CD8-positive, alpha-beta memory T cell (primary cell): ENCODE measurements at places on chromosomes 6 and 20. TPM values are rescaled to one million over a fixed set of nuclear protein-coding genes. Genes with fewer than 3 reads are reported as not detected.

BAK1 gene
- 50.1 TPM for total RNA-seq

DNA sequence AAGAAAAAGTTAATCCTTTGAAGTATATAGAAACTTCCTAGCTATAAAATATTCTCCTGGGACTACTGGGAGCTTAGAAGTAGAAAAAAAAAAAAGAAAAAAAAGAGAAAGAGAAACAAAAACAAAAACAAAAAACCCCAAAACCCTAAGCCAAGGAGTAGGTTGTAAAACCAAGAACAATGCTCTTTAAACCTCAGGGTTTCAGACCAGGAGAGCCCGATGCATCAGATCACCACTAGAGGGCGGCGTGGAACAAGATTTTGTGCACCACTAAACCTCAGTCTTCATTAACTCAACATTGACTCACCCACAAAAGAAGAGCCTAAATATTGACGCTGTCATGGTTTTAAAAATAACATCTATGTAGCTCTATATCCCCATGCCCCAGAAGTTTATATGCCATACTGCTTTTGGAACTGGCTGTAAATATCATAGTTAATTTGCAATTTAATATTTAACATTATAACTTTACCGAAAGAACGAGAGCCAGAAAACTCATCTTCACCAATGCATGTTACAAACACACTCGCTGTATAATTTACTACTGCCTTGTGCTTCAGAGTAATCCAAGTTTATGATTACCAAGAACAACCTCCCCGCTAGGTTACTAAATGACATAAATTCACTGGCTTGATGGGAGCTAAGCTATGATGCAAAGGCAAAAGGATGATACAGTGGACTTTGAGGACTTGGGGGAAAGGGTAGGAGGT is 19.2 kb downstream of the MCUR1 start:
- DNase-seq, result peak; percentile 86

DNA sequence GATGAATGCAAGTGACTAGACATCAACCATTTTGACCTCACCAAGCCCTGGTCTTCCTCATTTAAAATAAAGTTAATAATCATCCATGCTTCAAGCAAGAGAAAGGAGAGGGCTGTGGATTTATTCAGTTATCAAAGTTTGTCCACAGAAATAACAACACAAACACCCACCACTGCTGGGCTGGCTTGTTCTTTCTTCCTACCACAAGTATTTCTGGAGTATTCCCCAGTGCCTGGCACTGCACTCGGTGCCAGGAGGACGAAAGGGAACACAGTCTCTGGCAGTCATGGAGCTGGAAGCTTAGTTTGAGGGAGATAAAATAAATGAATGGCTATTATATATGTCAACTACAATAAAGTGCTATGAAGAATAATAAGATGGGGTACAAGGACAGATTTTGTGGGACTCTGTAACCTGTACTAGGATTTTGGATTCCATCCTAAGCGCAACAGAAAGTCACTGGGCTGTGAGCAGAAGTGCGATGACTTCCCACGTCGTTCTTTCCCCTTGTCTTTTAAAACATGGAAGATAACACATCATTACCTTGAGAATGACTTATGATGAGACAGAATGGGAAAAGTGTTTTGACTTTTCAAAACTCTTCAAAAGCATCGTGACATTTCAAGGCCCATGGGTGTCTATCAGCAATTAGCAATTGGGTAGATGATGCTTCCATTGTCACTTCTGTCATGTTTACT is 74.5 kb upstream of the TRAF3IP2 start:
- no peak for DNase-seq

DNA sequence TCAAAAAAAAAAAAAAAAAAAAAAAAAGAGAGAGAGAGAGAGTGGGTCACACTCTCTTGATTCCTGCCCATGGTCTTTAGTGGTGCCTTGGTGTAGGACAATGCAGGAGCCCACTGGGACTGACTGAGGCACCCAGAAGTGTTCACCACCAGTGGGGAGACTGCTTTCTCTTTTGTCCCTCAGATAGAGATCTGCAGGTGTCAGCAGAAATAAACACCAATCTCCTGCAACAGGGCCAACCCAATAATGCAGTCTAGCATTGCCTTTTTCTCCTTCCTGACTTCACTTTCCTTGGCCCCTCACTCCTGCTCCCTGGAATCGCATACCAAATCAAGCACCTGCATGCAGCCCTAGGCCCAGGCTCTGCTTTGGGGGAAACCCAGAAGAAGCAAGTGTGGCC is 39.0 kb upstream of the CCDC28A start:
- DNase-seq, result no peak

RIMS1 gene
- total RNA-seq, result not detected

BPIFB4 gene
- total RNA-seq, result not detected

GRCh38 chr6:88953550-88954386 is 9.7 kb downstream of the RNGTT start:
- no peak for DNase-seq

DNA sequence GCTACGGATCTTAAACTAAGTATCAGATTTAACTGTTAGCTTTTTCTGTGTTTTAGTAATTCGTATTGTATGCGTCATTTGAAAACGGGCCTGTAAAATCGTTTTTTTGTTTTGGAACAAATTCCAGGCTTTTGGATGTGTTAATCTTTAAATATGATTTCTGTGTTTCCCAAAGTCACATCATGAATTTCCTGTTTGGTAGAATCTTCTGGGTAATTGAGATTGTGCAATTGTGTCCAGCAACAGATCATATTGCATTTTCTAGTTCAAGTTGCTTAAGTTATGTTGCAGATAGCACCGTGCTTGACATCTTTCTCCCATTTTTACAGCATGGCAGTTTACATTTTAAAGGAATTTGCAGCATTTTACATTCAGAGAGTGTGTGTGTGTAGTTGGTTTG is 1.9 kb downstream of the MAPK14 start:
- DNase-seq, result no peak

GRCh38 chr20:14355791-14356190 is 18.4 kb upstream of the FLRT3 start:
- no peak for DNase-seq
